ENCODE measurements at places on chromosomes 3 and 15.

DNA sequence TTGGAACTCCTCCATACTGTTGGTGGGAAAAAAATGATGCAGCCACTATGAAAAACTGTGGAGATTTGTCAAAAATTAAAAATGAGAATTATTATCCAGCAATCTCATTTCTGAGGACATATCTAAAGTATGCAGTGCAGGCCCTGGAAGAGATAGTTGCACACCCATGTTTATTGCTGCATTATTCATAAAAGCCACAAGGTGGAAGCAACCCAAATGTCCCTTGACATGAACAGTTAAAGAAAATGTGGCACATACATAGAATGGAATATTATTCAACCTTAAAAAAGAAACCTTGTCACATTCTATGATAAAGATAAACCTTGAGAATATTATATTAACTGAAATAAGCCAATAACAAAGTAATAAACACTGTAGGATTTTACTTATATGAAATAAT lies 80.9 kb upstream of the ARHGEF26 start:
- no peak for DNase-seq

DNA sequence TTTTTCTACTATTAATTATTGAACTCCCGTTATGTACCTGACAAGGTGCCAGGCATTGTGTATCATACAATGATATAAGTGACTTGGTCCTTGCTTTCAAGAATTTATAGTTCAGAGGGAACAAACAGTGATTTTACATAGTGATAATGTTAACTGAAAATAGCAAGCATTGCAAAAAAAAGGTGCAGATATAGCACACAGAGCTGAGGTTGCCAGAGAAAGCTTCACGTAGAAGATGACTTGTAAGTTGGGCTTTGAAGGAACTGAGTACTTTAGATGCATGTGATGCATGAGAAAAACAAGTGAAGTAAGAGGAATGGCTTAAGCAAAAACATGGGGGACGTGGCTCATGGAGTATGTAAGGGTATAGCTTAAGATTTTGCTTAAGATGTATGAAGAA lies 584.5 kb downstream of the NAALADL2 start:
- DNase-seq, result no peak

DNA sequence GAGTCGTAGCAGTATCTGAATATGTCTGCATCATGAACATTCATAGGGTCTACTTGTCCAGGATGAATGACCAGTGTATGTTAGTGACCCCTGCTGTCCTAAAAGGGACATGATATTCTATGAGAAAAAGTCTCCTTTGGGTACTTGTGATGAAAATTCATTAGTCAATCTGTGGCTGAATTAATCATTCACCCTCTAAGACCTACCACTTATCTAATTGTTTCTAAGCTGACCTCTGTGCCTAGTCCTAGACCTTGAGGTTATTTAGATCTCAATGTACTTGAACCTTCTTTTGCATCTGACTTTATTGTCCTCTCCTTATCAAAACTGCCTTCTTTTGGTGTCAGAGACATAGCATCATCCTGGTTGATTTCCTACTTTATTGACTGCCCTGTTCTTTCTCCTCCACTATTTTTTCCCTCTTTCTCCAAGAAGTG lies 799.3 kb downstream of the DIPK2A start:
- no peak for DNase-seq

GRCh38 chr15:77810130-77810571 lies 177.4 kb upstream of the LINGO1 start:
- peak; percentile 78 for DNase-seq

GRCh38 chr3:30082652-30083051 lies 523.7 kb upstream of the TGFBR2 start:
- DNase-seq, result no peak

- DNase-seq, result peak; percentile 92
Measured at GRCh38 chr3:129560911-129561594, 18.1 kb downstream of the H1-8 start.

GRCh38 chr15:39172380-39173281 lies 408.2 kb upstream of the THBS1 start:
- DNase-seq, result peak; percentile 64

GRCh38 chr3:72625602-72626337 lies 222.5 kb downstream of the SHQ1 start:
- DNase-seq, result no peak

- peak; percentile 78 for DNase-seq
Measured at GRCh38 chr15:70318594-70319465, 221.1 kb upstream of the TLE3 start.

DNA sequence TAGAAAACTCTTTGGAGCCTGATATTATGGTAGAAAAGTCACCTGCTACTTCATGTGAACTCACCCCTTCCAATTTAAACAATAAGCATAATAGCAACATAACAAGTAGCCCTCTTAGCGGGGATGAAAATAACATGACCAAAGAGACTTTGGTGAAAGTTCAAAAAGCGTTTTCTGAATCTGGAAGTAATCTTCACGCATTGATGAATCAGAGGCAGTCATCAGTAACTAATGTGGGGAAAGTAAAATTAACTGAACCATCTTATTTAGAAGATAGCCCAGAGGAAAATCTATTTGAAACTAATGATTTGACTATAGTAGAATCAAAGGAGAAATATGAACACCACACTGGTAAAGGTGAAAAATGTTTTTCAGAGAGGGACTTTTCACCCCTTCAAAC lies 5.1 kb upstream of the SCG5 start:
- DNase-seq, result no peak

DNA sequence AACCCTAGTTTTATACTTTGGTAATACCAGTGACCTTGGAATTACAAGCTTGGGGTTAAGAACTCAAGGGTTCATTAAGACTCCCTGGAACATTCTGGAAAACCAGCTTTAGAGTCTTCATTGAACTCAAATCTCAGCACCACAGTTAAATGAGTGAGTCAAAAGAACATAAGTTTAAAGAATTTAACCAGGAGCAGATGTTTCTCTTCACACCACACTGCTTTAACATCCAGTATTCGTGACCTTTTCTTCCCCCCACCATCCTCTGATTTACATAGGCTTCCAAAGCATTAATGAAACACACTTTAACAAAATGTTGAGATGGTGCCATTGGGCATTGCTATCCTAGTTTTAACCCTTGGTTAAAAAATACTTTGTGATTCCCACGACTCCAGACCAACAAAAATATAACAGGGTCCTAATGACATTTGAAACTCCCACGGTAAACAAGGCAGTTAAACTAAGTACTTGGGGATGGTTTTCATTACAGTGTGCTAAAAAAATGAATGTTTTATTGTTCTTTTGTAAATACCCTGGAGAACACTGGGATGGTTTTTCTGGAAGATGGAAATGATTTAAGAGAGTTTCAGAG lies 123.9 kb downstream of the OXNAD1 start:
- no peak for DNase-seq

GRCh38 chr15:90839187-90840071 lies 29.0 kb upstream of the FURIN start:
- DNase-seq, result no peak

DNA sequence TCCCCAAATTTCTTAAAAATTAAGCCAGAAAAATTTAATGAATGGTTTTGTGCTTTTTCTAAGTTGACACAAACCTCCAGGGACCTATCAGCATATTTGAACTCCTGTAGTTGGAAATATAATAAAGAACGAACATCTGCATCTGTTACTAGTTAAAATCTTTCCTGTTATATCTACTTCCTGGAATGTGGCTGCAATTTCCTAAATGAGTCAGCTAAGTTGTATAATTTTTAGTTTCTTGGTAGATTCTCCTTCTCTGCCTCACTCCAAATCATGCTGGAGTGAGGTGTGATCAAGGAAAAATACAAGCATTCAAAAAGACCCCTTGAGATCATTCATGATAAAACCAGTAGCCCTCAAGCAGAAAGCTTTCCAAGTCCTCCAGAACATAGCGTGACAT lies 106.2 kb upstream of the MCTP2 start:
- no peak for DNase-seq

DNA sequence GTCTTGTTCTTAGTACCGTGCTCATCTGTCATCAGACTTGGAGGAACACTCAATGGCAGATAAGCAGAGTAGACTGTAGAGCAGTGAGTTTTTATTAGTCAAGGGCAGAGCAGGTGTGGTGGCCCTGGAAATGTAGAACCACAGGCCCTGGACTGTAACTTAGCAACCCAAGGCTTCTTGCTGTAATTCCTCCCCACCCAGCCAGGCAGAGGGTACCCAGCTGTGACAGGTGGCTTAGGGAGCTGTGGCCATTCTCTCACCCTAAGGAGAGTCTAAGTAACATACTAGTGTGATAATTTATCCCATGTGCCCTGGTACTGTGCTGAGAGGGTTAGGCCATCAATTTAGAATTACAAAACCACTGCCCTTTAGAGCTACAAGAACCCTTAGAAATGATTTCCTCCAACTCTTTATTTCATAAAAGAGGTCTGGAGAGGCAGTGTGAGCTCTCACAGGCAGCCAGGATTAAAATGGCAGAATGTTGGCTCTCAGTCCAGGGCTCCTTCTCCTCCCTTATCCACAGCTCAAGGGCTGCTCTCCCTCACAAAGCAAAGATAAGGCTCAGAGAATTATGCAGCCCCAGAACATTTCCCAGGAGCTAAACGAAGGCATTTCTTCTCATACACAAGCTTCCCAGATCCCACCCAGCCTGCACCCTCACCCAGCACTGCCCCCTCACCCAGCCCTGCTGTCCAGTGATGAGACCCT lies 3.0 kb downstream of the POMGNT2 start:
- no peak for DNase-seq

GRCh38 chr3:77707281-77707680 lies 667.4 kb downstream of the ROBO2 start:
- no peak for DNase-seq

DNA sequence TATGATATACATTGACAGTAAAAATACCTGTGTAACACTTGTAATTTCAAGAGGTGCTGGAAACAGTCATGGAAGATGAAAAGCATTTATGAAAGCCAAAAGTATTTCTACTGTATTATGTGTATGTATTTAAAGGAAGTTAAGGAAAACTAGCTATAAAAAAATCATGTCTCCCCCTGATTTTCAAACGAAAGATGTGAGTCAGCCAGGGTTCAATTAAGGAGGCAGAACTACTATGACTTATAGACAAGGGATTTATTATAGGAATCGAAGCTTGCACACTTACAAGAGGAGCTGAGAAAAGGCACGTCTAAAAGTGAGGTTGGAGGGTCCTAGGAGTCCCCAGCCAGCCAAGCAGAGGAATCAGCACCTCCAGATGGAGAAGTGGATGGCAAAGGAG lies 119.4 kb downstream of the SUCLG2 start:
- no peak for DNase-seq

DNA sequence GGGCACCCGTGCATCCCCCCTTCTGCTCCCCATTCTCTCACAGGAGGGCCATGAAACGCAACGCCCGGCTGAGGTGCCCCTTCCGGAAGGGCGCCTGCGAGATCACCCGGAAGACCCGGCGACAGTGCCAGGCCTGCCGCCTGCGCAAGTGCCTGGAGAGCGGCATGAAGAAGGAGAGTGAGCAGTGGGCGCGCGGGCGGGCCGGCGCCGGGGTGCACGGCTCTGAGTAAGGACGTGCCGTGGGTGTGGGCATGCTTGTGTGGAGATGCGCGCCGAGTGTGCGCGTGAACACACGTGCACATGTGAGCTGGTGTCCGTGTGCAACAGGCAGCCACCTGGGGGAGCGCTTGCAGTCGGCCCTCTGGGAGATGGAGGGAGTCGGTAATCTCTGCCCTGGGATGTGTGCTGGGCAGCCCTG lies 28.1 kb downstream of the NR1I2 start:
- no peak for DNase-seq

DNA sequence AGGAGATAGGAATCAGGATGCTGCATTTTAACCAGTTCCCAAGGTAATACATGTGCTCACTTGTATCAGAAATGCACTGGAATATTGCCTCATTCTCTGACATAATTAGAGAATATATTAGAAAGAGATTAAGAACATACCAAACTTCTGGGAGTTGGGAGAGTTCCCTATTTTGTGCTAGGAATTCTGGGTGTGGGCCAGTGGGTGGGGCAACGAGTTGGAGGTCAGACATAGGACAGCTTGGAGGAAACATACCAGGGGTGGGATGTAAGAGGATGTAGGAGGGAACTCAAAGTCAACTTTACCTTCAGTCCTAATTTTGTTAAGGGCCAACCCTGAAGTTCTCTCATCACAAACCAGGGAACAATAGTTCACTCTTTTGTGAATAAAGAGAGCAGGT lies 83.6 kb downstream of the SLC7A14 start:
- no peak for DNase-seq

DNA sequence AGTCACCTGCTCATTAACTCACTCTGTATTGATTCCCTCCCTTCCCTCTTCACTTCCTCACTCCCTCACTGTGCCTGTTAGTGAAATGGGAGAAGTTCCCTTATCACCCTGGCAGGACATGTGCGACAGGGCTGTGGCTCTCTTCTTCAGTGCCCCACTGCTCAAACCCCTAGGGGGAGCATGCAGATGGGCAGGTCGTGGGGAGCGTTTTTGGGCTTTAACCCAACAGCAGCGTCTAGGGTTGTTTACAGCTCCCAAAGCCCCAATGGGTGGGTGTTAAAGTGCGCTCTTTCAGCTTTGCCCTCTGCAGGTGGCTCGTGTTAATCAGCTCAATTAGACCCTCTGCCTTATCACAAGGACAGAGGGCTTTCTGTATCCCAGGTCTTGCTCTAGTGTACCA lies 447.8 kb upstream of the PROK2 start:
- DNase-seq, result no peak

GRCh38 chr3:13565581-13566452 lies 16.9 kb downstream of the FBLN2 start:
- DNase-seq, result no peak

DNA sequence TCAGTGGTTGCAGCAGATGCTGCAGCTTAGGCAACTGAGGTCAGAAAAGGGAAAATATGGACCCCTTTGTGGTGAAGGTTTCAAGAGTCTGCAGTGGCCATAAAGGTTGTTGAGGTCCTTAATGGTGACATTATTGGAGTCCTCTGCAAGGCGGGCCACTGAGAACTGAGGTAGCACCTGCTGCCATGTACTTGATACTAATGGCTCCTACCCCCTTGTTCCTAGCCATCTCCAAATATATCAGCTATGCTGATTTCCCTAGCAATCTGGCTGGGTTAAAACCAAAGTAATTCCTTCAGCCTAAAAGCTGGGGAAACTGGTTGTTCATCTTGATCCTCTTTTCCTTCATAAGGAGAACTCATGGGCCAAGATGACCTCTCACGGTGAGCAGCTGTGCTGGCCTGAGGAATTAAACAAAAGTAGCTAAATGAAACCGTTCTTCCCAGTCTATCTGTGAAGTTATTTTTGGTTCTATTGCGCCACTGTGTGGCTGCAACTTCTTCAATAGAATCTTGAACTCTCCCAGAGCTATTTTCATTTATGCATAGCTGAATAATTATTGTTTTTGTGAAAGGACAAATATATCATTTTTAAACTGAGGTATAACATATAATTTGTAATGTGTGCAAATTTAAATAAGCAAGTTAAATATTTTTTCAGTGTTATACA lies 76.1 kb upstream of the PLSCR4 start:
- no peak for DNase-seq

- DNase-seq, result no peak
Measured at GRCh38 chr3:55501905-55502304, 14.8 kb upstream of the WNT5A start.

DNA sequence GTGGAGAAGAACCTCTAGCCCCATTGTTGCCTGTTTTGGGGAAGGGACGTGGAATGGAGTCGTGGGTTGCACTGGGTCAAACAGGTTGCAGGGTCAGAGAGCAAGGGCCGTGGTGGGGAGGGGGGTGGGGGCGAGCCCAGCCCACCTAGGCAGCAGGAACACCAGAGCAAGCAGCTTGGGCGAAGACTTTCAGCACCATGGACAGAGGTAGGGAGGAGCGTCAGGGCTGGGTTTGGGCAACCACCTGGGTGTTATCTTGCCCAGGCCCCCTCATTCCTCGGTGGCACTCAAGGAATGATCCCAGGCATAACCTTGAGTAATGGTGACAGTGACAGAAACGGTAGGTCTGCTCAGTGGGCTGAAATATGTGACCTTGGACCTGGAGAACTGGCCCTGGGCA lies 45.9 kb upstream of the TMEM115 start:
- no peak for DNase-seq

GRCh38 chr15:47339800-47340570 lies 377.3 kb upstream of the SEMA6D start:
- DNase-seq, result no peak

Data from left hindlimb (tissue), 1 donor.